HuH-7 (cell line): ENCODE measurements at places on chromosomes 11 and 22.

- no peak for DNase-seq
Observed at GRCh38 chr11:86034710-86035109, 34.2 kb downstream of the PICALM start.

DNA sequence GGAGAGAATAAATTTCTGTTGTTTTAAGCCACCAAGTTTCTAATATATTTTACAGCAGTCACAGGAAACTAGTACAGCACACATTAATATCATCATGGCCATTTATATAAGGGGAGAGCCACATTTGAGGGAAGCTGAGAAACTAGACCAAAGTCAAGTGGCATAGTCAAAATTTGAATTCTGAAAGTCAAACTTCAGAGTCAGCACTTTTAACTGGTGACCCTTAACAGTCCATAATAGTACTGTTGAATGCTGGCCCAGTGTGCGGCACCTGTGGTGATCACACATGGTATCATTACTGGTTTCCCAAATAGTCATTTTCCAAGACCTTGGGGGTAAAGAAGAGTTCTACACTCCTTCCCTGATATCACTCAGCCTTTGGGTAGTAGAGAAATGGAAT lies 44.3 kb upstream of the PAX6 start:
- DNase-seq: no peak

GRCh38 chr11:77602381-77603088 lies 12.8 kb downstream of the AQP11 start:
- DNase-seq: no peak

DNA sequence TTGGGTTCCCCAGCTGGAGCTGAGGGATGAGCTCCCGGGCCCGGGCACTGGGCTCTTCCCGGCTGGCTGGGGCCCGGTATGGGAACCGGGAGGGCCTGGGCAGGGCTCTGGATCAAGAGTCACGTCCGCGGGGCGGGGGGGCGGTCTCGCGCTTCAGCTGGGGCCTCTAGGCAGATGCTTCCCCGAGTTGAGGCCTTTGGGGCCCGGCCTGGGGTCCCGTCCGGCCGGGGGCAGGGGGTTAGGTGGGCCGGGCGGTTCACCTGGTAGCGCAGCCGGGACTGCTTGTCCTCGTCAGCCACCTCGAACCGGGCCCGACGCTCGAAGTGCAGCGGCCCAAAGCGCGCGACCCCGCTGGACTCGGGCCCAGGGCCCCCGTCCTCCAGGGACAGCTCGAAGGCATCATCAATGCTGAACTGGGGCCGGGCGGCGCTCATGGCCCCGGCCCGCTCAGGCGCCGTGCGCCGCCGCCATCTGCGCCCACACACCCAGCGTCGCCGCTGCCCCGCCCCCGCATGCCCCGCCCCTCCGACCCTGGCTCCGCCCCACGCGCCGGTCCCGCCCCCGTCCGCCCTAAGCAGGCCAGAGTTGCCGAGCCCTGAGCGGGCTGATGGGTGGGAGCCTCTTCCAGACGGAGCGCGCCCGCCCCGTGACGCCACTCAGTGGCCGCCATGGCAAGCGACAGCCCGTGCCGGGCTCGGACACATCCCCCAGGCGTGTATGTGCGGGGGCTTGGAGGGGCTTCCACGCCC lies at the start of gene TMEM134:
TMEM134 (minus strand) TSS at position 493 of the 749 bp plus-strand sequence; CDS start at position 434, 59 bp downstream.
- DNase-seq: peak; percentile 100

DNA sequence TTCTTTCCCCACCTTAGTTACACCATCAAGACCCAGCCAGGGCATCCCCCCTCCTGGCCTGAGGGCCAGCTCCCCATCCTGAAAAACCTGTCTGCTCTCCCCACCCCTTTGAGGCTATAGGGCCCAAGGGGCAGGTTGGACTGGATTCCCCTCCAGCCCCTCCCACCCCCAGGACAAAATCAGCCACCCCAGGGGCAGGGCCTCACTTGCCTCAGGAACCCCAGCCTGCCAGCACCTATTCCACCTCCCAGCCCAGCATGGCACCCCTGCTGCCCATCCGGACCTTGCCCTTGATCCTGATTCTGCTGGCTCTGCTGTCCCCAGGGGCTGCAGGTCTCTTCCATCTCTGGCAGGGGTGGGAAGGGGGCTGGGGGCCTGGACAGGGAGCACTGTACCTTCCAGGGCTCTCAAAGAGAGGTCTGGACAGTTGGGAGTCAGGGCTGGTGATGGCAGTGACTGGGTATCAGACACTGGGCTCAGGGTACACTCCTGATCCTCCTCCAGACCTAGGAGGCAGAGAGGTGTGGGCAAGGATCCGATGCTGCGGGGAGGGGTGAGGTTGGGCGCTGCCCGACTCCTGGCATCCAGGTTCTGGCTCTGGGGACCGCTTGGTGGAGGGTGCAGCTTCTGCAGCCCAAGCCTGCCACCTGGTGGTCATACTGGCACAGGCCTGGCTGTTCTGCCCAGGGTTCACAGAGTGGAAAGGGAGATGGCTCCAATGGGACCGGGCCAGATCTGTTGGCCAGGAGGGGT lies at the start of gene UPK2:
UPK2 (plus strand) TSS at position 205 of the 753 bp plus-strand sequence; CDS start at position 258, 53 bp downstream.
- DNase-seq: peak; percentile 92

- DNase-seq: no peak
Observed at GRCh38 chr11:97995874-97996273, 1024.9 kb upstream of the CNTN5 start.

GRCh38 chr11:44992181-44992582 lies 41.5 kb upstream of the TP53I11 start:
- DNase-seq: no peak

DNA sequence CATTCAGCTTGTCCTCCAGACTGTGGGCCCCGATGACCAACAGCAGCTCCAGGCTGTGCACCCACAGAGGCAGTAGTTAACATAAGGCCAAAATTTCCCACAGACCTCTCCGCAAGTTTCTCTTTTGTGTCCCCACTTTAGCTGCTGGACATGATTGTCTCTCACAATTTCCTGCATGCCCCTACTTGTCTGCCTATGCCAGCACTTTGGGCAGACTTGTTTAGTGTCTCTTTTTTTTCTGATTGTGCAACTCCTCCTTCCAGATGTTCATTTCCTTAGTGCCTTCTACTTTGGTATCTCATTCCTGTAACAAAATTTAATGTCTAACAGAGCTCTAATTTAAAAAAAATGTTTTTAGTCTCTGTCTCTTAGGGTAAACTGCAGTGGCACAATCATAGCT lies 23.8 kb upstream of the SCN3B start:
- no peak for DNase-seq

DNA sequence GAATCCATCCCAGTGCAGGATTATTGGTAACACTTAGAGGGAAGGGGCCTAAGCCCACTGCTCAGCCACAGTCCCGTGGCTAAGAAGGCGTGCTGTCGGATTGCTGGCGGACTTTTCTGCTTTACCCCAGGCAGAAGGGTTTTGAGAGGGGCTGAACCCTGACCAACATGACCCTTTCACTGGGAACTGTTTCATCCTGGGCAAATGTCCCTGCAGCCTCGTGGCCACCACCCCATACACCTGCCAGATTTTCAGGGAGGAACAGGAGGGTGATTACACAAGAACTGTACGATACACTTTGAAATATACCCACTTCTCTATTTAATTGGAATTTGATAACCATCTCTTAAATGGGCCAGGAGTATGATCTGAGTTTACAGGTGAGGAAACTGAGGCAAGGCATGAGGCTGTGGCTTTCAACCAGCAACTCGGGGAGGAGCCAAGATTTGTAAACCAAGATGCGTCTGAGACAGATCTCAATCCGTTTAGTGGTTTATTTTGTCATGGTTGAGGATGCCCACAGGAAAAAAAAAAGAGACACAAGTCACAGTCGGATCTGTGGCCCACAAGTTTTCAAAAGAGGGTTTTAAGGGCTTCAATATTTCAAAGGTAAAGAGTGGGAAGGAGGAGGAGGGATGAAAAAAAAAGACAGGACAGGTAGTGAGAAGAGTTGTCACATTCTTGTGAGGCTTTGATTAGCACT lies 6.1 kb upstream of the APOL3 start:
- DNase-seq: no peak

GRCh38 chr11:14094481-14095037 lies 132.0 kb downstream of the SPON1 start:
- DNase-seq: no peak

GRCh38 chr11:10778217-10778970 lies 27.3 kb downstream of the CTR9 start:
- DNase-seq: no peak

DNA sequence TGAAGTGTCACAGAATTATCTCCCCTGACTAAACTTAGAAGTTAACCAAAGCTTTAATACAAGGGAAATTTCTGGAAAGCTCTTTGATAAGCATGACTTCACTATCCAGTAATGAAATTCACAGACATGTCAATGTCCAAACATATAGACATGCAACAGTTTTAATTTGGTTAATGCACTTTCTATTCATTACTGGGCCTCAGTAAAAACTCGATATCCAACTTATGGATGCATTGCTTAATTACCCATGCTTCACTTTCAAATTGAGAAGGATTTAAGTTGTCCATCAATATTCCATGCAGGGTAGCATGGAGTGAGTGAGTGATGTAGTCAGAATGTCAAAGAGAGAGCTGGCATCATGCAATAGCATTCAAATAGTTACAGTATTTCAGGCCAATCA lies 197.5 kb downstream of the CADM1 start:
- no peak for DNase-seq

- DNase-seq: no peak
Observed at GRCh38 chr22:19823902-19824211, 30.8 kb downstream of the GNB1L start.

DNA sequence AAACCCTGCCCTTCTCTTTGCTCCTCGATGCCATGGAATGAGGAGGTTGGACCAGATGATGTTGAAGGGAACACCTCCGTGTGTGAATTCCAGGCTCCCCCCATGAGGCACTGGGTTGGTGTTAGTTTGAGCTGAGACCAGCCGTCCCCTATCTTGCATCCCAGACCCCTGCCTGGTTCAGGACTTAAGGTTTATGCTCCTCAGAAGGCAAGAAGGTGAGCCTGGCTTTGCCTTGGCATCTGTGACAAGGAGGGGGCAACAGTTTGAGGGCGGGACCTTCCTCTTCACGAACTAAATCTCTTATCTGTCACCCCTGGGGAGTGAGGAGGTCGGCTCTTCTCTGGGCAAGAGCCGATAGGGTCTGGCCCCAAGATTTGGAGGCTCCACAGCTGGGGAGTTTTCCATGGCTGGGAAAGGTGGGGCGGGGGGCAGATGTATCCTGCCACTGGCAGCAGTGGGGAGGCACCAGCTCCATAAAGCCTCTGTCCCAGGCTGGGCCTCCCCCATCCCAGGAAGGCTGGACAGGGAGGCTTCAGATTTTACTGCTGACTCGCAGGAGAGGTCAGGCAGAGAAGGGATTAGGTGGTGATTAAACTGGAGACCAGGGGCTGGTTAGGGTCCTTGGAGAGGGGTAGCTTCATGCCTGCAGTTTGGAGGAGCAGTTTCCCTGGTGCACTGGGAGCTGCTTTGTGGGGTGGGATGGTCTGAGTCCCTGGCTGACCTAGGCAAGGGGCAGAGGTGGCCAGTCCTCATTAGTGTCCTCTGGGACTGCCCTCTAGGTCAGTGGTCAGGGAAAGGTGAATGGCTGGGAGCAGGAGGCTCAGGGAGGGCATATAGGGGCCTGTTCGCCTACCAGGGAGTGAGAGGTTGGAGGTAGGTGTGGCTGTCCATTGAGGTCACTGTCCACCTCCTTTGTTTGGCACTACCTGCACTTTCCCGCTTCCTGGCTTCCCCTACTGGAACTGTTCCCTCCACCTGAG lies 1.1 kb downstream of the SEC14L2 start:
- DNase-seq: no peak

- no peak for DNase-seq
Observed at GRCh38 chr11:6746626-6747025, 25.1 kb downstream of the OR2AG2 start.
